Right renal pelvis (tissue), 4 donors: ENCODE measurements at places on chromosomes 5 and 9. TPM values are rescaled to one million over a fixed set of nuclear protein-coding genes. Genes with fewer than 3 reads are reported as not detected.

- DNase-seq = no peak
Measured at GRCh38 chr5:173880306-173880985, 7.7 kb upstream of the CPEB4 start.

Gene LCP2
- polyA plus RNA-seq = 3.1 TPM

GRCh38 chr5:68875351-68875750, 218.5 kb upstream of the SLC30A5 start:
- no peak for DNase-seq

GRCh38 chr5:72151169-72151568, 43.9 kb downstream of the MAP1B start:
- DNase-seq = no peak

DNA sequence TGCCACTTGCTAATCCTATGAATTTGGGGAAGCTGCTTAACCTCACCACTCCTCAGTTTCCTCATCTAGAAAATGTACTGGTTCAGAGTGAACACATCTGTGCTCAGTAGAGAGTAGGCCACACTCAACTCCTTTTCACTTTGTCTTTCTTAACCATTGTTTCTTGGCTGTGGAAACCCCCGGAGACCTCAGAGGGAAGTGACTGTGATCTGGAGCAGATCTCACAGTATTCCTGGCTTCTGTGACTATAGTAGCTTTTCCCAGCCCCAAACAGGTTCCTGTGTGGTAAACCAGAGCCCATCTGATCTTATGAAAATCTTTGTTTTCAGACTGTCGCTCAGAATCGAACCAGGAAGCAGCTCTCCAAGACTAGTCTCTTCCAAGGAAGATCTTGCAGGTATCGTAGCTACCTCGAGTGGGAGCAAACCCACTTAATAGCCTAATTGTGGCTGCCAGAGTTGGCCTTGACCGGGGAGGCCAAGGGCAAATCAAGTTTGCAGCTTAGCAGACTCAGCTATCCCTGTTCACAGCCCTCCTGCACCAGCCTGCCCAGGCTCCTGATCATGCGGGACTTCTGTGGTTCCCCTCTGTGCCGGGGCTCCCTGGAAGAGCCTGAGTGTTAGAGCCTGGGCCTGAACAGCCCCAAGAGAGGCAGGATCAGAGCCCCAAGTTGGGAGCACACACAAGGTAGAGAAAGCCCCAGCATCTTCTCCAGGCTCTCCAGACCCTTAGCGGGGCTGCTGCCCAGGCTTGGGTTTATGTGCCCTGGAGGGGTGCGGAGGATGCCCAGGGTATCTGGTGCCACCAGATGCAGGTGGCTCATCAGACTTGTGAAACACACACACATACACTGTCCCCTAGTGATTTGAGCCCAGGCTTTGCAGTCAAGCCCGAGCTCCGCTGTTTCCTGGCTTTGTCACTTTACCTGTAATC, 52.2 kb upstream of the ANGPTL2 start:
- DNase-seq = no peak

- no peak for DNase-seq
Measured at GRCh38 chr5:149809931-149810691, 80.0 kb downstream of the PPARGC1B start.

DNA sequence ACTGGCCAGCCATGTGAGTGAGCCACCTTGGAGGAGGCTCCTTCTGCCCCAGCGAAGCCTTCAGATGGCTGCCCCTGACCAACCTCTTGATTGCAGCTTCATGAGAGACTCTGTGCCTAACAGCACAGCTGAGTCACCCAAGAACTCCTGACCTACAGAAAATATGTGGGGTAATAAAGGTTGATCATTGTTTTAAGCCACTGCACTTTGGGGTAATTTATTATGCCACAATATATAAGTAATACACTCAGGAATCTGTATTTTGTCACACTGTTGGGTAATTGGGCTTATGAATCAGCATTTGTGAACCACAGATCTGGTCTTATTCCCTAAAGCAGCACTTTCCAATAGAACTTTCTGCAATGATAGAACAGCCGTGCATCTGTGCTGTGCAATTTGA, 24.4 kb upstream of the VDAC1 start:
- DNase-seq = no peak

Gene PTGR1
- polyA plus RNA-seq = 189 TPM

DNA sequence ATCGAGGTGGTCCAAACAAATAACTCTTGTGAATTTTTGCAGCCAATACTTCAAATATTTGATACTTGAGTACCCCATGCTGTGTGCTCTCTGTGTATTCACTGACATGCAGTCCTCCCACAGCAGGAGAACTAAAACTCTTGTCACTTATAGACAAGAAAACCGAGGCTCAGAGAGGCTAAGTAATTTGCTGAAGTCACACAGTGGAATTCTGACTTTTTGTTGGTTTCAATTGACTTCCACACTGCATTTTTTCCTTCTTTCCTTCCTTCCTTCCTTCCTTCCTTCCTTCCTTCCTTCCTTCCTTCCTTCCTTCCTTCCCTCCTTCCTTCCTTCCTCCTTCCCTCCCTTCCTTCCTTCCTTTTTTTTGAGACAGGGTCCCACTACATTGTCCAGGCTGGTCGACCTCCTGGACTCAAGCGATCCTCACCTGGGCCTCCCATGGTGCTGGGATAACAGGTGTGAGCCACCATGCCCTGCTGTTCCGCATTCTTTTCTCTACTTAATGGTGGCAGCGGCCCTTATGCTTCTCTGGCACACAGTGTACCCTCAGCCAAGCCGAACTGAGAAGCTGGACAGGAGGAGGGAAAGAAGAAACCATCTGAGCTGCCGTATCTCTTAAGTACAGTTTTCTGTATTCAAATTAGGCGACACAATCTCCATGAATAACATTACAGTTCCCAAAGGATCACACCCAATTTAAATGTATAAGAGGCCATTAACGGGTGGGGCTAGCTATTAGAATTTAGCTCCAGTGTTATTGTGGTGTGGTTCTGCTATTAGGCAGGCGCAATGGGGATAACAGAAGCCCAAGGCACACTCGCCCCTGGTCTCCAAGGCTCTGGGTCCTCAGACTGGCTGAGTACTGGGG, 38.4 kb upstream of the GRHPR start:
- DNase-seq = no peak

- DNase-seq = no peak
Measured at GRCh38 chr5:135700731-135701130, 121.9 kb upstream of the CXCL14 start.

GRCh38 chr9:101849102-101849707, 110.8 kb upstream of the GRIN3A start:
- no peak for DNase-seq

Gene PCDHGA3
- 2.2 TPM for polyA plus RNA-seq

DNA sequence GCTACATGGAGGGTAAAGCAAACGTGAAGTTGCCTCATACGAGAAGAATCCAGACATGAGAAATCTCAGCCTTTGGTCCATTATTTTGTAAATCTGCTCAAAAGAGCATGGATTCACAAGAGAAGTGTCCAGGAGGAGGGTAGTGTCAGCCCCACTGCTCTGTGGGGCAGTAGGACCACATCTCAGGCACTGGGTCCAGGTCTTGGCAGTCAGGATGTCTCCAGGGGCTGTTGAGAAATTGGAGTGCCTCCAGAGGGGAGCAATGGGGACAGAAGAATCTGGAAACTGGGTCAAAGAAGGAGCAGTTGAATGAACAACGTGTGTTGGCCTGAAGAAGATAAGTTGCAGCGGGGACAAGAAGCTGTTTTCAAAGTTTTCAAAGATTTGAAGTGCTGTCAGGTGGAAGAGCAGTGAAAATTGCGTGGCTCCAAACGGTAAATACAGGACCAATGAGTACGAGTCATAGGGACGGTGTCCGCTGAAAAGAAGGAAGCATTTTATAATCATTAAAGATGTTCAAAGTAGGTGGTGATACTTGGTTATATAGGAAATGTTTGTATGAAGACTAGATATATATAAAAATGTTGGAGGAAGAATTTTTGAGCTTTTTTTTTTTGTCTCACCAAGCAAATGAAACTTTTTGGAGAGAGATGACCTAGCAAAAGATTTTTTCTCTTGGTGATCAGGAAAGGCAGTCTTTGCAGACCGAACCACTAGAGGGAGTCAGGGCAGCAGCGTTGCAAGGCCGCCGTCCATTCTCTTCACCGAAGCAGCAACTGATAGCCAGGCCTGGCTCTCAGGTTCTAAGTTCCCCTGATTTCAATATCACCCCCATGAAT, 57.1 kb upstream of the ZBED3 start:
- peak; percentile 51 for DNase-seq

DNA sequence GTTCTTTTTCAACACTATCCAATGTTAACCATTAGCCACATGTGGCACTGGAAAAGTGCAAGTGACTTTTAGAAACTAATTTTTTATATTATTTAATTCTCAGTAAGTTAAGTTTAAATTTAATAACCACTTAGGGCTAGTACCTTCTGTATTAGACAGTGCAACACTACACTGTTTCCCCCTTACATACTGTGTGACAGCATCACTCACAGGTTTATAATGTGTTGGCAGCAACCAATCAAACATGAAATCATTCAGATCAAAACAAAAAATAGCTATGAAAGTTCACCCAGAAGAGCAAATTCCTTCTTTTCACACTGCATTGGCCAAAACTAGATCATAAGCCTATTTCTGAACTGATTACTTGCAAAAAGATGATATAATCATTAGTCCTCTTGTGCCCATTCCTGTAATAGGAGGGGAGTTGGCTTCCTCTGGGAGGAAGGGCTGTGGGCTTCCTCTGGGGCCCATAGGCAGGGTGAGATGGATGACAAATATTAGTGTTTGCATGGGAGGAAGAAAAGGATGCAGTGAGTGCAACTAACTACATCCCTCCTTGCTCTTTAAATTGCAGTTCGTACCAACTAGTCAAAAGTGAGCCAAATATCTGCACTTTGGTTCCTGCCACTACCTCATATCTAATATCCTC, 708.1 kb upstream of the RGMB start:
- DNase-seq = no peak

Gene PCDH1
- polyA plus RNA-seq = 26.5 TPM

Gene EGR1
- polyA plus RNA-seq = 27.2 TPM

GRCh38 chr5:136703706-136704105, 338.4 kb upstream of the TRPC7 start:
- DNase-seq = no peak

GRCh38 chr5:113446358-113446927, 11.7 kb upstream of the TSSK1B start:
- DNase-seq = no peak

DNA sequence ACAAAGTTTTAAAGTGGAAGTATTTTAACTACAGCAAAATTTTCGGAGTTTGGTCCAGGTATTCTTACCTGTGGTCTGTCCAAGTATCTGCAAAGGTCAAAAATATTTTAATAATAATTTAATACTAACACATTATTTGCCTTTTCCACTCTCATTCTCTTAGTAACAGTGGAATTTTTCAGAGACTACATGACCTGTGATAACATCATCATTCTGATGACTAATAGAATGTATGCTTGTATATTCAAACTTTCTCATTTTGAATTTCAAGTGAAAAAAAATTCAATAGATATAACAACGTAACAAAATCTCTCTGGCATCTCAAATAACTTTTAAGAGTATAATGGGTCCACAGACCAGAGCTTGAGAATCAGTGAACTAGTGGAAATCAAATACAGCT, 78.3 kb downstream of the FBXL17 start:
- no peak for DNase-seq

DNA sequence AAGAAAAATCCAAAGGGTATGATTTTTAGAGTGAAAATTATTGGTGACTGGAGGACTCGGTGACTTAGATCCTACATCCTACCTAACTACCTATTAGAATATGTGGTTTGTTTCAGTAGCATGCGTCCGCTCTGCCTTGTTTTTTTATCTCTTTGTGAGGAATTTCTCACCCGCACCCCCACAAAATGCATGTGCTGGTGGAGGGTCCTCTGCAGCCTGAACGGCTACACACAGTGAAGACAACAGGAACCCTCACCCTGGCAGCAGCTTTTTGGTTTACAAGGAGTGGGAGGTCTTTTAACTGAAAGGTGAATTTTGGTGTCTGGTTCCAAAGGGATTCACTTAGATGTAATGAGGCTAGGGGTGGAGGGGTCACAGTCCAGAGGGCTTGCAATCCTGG, 115.5 kb downstream of the GNA14 start:
- DNase-seq = no peak

Gene TMEM252
- polyA plus RNA-seq = 5.1 TPM

DNA sequence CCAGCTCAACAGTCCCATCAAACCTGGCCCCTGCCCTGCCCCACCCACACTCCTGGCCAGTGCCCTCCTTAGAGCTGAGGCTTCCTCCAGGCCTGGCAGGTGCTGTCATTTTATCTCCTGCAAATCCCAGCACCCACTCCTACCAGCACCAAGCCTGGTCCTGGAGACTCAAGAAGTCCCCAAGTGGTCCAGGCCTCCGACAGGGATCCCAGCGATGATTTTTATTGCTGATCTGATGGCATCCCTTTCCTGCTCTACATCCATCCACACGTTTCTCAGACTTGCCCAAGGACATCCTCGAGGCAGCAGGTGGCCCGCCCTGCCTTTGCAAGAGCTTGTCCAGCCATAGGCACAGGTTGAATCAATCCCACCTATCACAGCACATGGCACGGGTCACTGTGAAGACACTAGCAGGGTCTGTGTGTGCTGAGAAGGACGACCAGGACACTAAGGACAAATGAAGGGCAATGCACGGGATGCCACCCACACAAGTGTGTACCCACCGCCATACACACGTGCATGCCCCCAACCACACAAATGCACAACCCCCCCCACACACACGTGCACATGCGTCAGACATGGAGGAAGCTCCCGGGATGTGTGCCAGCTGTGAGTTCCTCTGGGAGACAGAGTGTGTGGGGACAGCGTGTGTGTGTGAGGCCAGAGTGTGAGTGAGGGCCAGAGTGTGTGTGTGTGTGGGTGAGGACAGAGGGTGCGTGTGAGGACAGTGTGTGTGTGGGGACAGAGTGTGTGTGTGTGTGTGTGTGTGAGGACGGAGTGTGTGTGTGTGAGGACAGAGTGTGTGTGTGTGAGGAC, 62.4 kb upstream of the UBAC1 start:
- no peak for DNase-seq

GRCh38 chr9:36164989-36165388, 4.2 kb upstream of the CCIN start:
- DNase-seq = no peak

GRCh38 chr9:115690786-115691496, 462.6 kb upstream of the PAPPA start:
- DNase-seq = no peak

GRCh38 chr9:22079873-22080341, 70.8 kb upstream of the CDKN2B start:
- no peak for DNase-seq

Gene IFNB1
- not detected for polyA plus RNA-seq

GRCh38 chr9:137574192-137574591, 4.5 kb downstream of the DPH7 start:
- no peak for DNase-seq

DNA sequence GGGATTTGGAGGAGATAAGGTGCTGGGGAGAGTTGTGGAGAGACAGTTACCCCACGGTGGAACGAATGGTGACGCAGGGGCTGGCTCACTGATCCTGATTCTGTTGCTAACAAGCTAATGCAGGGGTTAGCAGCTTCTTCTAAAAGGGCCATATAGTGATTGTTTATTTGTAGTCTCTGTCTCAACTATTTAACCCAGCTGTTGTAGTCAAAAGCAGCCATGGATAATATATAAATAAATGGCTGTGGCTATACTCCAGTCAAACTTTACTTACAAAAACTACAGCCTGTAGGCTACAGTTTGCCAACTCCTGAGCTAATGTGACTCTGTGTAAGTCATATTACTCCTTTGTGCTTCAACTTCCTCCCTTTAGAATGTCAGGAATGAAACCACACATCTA, 21.8 kb downstream of the STOM start:
- DNase-seq = no peak
